ENCODE measurements at places on chromosomes 2 and 18.
A peak's percentile ranks its signal among the peaks of the same experiment; 100 is the strongest.

- DNase-seq: peak; percentile 54
Observed at GRCh38 chr2:43609290-43609918, 13.6 kb upstream of the THADA start.

DNA sequence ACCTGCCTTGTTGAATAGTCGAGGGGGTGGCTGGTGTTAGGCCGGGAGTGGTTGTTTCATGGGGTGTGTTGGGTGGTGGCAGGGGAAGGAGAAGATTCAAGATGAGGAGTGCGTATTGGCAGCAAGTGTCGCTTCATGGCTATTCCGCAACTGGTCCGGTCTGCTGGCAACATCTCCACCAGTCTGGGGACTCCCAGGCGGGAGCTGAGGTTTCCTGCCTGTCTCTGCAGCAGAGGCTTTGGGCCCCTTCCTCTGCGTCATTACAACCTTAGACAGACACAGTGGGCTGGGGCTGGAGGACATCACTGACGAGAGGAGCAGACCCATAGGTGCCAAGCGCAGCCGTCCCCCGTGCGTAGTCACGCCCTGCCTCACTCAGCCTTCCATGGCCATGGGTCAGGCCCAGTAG is 64.0 kb upstream of the MCFD2 start:
- no peak for DNase-seq

GRCh38 chr2:163733301-163733938 is 2.4 kb downstream of the FIGN start:
- DNase-seq: no peak

DNA sequence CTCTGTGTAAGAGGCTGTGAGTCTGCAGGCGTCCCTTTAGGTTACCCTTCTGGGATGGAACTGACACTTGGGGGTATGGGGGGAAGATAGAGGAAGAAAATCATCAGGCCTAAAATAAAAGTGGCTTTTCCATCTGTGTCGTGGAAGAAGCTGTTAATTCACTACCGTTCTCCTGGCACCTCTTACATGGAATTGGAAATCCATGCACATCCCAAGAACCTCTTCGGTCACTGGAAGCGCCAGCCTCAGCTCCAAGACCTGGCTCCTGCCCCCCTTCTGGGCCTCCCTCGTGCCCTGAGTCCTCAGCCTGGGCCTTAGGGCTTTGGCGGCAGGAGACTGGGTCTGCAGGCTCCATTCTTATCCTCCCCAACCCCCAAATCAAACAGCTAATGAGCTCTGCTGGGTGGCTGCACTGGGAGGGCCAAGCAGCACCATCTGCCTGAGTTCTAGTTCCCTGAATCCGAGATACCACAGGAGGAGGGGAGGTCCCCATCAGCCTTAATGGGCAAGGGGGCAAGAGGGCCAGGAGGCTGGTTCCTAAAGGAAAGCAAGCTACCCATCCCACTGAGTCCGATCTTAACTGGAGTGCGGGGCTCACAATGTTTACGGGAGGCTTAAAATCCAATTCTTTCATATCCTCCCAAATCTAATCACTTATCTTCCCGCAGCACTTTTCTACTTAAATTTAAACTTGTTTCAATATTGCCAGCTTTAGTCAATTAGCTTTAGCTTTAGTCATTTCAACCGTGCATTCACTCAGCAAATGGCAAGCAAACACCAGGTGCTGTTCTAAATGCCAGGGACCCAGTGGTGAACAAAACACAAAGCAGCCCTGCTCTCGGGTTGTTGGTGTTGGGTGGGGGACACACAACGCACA is 52.8 kb downstream of the FAM178B start:
- DNase-seq: no peak

- DNase-seq: no peak
Observed at GRCh38 chr2:173090276-173090877, 14.7 kb downstream of the MAP3K20 start.

GRCh38 chr2:197304556-197305011 is 6.0 kb downstream of the ANKRD44 start:
- DNase-seq: no peak

DNA sequence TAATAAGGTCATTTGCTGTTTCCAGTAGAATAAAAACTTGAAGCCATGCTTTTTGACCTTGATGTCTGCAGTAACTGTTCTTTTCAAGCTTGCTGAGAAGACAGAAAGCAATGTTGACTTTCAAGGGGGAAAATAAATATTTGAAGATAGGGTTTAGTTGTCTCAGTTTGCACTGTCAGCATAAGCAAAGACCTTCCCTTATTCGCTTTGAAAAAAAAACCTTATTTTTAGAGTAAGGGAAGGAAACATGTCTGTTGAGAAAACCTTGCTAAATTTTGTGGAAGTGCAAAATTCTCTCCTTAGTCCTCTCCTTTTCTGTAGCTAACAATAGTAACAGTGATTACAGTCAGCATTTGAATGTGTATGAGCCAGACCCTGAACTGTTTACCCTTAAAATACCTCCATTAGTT is 43.1 kb downstream of the MAP4K4 start:
- no peak for DNase-seq

DNA sequence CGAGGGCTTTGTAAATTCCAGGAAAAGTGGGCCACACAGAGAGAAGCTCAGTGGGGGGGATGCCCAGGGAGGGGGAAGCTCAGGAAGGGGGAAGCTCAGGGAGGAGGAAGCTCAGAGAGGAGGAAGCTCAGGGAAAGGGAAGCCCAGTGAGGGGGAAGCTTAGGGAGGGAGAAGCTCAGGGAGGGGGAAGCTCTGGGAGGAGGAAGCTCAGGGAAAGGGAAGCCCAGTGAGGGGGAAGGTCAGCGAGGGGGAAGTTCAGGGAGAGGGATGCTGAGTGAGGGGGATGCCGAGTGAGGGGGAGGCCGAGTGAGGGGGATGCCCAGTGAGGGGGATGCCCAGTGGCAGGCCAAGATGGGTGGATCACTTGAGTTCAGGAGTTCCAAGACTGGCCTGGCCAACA is 821 bp upstream of the CHRNG start:
- no peak for DNase-seq

DNA sequence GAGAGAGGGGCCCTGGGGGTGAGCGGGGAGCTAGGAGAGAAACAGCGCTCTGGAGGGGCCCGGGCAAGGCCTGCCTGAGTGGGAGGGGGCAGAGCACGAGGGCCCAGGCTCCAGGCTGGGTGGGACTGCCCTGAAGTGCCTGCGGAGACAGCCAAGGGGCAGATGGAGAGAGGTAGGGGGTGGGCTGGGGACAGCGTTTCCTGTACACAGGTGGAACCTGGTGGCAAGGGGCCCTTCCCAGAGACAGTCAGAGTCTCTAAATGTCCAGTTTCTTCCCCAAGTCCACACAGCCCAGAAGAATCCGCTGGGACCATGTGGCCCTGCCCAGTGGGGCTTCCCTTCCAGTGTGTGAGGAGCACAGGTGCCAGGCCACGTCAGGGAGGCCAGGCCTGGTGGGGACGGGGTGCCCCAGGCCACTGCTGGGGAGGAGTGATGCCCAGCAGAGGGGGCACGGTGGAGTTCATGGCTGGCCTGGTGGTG is 1.7 kb upstream of the GPR35 start:
- no peak for DNase-seq

DNA sequence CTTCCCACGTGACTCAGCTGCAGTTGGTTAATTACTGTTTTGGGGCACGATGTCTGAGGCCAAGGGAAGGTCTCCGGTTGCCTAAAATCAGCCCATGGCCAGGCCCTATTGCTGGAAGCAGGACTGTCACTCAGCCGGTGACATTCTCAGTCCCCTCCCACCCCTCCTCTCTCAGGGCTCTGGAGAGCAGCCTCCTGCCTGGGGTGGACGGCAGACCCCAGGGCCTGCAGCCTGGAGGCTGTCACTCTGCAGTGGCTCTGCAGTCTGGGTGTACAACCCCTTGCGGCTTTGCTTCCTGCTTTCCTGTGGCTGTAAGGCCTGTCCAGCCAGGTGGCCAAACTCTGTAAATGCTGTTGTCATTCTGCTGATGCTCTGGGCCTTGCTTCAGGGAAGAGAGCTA is 32.8 kb downstream of the ZBTB7C start:
- no peak for DNase-seq

DNA sequence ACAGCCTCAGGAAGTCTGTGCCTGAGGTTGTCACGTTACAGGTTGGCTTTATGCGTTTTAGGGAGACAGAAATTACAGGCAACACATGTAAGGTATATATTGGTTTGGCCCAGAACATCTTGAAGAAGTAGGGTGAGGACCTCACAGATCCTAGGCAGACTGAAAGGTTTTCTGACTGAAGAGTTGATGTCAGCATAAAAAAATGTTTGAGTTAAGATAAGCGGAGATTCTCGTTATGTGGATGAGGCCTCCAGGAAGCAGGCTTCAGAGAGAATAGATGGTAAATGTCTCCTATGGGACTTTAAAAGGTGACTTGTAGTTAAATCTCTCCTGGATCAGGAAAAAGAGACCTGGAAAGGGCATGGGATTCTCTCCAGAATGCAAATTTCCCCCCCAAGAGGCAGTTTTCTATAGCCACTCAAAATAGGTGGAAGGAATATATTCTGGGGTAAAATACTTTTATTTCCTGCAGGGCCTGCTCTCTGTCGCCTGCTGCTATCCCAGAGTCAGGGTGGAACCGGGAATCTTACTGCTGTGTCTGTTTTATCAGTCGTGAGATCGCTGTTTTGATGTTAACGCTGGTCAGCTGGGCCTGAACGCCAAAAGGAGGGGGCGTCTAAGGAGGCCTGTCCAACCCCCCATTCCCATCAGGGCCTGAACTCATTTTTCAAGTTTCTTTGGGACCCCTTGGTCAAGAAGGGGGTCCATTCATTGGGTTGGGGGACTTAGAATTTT is 171.1 kb downstream of the HDAC4 start:
- no peak for DNase-seq

- no peak for DNase-seq
Observed at GRCh38 chr2:98658816-98659490, 50.6 kb downstream of the UNC50 start.

GRCh38 chr2:148173168-148173567 is 152.3 kb downstream of the MBD5 start:
- DNase-seq: no peak

GRCh38 chr2:149732001-149732685 is 144.6 kb upstream of the MMADHC start:
- peak; percentile 74 for DNase-seq

DNA sequence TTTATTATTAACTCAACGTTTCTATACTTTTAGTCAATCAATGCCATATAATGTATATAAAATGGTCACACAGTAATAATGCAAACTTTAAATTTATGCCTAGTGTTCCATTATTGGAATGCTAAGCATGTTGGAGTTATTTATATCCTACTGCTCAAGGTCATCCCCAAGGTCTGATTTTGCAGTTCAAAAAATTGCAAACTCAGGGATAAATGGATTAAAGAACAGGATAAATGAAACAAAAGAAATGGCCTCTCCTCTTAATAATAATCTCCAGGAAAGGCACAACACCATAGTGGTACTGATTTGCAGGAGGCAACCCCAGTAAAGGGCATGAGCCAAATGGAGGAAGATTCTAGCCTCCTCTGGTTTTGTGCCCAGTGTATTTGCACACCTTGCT is 436.4 kb downstream of the EPHA4 start:
- DNase-seq: no peak

- DNase-seq: peak; percentile 33
Observed at GRCh38 chr18:4068552-4069158, 386.5 kb downstream of the DLGAP1 start.

GRCh38 chr2:186617771-186618170 is 27.9 kb downstream of the ITGAV start:
- no peak for DNase-seq

DNA sequence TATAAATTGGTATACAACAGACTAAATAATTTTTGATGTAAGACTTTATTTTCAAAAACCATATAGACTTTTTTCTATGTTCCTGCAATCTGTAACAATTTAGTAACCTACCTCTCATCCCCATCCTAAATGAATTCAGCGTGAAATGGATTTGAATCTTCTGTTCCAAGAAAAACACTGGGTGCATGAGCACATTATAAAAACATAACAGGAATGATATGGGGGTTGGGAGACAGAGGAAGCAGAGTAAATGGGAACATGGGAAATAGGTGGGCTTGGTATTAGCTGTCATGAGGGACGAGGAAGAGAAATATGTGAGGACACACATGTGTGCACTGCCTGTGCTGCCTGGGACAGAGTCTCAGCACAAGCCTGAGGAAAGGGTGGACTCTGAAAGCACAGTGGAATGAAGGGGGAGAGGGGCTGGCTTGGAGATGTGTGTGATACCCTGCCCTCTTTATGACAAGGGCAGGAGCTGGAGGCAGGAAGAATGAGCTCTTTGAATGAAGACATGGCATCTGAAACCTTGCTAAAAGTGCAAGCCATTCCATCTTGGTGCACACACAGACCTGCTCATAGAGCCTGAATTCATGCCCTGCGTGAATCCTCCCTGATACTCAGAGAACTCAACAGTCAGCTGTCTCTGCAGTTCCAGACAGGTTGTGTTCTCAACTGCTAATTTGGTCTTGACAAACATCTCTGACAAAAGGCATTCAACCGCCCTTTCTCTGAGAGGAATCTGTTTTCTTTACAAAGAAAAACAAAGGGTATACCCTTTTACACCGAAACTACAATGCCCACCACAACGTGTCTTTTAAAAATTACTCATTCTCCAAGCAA is 66.6 kb downstream of the EPB41L3 start:
- no peak for DNase-seq

DNA sequence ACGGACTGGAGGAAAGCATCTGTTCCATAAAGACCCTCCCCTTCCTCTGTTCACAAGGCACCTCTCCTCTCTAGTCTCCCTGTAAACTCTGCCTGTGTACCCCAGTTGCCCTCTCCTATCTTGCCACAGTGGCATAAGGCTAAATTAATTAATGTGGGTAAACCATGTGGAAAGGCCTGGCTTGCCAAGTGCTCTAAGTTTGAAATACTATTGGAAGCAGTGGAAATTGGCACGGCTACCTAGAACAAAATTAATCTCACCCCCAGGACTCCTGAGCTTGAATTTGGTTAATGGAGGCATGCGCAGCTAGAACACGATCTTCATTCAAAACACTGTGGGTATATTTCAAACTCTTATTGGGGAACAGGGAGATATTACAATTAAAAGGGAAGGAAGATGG is 19.2 kb upstream of the SLC14A2 start:
- DNase-seq: no peak

DNA sequence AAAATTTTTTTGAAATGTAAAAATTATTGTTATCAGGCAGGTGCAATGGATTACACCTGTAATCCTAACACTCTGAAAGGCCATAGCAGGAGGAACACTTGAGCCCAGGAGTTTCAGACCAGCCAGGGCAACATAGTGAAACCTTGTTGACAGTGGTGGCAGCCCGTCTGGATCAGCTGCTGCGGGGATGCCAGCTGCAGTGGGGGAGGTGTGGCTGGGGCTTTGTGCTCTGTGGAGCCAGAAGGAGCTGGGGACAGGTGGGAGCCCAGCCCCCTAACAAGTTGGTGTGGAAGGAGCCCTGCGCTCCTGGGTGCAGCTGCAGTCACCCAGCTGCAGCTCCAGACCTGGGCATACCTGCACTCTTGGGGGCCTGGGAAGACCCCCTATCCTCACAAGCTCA is 182.4 kb upstream of the MC4R start:
- no peak for DNase-seq

DNA sequence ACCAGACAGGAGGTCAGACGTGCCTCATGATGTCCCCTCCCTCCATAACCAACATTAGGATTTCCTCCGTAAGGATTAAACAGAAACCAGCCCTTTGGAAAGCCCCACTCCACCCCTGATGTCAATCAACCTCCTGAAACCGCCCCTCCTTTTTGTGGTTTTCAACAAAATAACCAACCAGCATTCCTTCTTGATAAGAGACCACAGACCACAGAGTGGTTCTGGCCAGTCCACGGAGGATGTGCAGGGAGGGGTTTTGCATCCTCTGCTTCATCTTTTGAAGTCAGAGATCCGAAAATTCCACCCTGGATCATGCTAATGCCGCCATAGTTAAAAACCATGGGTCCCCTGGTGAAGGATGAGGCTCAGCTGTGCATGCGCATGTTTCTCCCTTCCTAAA is 180.0 kb upstream of the CCDC150 start:
- DNase-seq: no peak

GRCh38 chr2:146312899-146313298 is 1531.9 kb upstream of the ACVR2A start:
- DNase-seq: no peak
